ENCODE measurements at places on chromosomes 1 and 21. TPM values are rescaled to one million over a fixed set of nuclear protein-coding genes. Genes with fewer than 3 reads are reported as not detected.

- no peak for DNase-seq
Measured at GRCh38 chr1:243497939-243498681, 242.3 kb downstream of the SDCCAG8 start.

- DNase-seq, result peak; percentile 89
Measured at GRCh38 chr1:8202182-8202905, 115.6 kb upstream of the SLC45A1 start.

Gene TAS1R1
- not detected for total RNA-seq

GRCh38 chr1:235426143-235426542 is 58.9 kb downstream of the TBCE start:
- DNase-seq, result no peak

DNA sequence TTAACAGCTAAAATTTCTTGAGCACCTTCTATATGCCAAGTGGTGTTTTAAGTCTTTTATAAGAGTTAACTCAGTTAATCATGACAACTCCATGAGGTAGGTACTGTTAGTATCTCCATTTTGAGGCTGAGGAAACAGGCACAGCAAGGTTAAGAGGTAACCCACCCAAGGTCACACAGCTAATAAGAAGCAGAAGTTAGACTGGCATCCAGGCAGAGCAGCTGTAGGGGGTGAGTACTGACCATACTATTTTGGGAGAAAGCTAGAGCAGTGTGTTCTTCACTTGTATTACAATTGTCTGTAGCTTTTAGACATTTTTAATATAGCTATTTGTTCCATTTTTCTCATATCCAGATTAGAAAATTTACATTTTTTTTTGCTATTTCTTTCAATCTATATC is 4.8 kb downstream of the ATP6V1G3 start:
- no peak for DNase-seq

DNA sequence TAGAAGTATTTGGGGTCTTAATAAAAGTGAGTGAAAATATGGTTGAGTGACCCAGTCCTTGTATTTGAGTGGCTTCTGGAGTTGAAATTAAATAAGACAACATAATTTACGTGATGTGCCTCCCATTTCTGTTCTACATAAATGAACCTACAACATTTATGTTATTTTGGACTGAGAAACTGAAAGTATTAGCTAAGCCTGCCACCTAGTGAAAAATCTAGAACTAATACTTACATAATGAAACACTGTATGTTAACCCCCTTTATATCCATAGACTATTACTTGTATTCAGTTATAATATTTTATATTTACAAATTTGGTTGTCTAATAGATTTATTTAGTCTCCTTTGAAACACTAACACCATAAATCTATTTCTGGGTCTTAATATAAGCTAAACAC is 298.9 kb downstream of the KCNT2 start:
- DNase-seq, result no peak

Measured in aorta (tissue), 5 donors.